Kidney tubule cell (primary cell): ENCODE measurements at places on chromosomes 3 and 15.

DNA sequence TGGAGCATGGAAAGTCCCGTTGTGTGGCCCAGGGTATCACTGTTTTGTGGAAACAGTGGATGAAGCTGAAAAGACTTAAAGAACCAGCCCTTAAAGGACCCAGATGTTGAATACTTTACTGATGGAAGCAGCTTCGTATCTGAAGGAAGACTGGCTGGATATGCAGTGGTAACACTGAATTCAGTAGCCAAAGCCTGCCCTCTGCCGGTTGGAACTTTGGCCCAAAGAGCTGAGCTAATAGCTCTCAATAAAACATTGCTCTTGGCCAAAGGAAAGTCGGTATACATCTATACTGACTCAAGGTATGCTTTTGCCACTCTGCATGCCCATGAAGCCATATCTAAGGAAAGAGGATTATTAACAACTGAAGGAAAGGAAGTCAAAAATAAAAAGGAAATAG, 885.4 kb downstream of the PDCD6IP start:
- DNase-seq: peak; percentile 48

DNA sequence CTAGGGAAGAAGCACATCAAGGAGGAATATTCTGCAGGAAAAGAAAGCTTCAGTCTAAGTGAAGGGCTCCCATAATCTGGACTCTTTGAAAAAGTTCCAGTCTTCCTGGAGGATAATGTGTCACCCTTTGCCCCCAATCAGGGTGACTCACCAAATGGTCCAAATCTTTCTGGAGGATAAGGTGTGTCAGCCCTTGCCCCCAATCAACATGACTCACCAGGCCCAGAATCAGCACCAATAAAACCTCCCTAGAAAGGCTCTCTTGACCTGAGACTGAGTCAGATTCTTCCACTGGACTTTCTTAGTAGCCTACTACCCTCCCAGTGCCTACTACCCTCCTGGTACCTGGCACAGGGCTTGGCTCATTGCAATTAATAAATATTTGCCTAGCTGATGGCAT, 9.5 kb upstream of the ARL14 start:
- peak; percentile 94 for DNase-seq

DNA sequence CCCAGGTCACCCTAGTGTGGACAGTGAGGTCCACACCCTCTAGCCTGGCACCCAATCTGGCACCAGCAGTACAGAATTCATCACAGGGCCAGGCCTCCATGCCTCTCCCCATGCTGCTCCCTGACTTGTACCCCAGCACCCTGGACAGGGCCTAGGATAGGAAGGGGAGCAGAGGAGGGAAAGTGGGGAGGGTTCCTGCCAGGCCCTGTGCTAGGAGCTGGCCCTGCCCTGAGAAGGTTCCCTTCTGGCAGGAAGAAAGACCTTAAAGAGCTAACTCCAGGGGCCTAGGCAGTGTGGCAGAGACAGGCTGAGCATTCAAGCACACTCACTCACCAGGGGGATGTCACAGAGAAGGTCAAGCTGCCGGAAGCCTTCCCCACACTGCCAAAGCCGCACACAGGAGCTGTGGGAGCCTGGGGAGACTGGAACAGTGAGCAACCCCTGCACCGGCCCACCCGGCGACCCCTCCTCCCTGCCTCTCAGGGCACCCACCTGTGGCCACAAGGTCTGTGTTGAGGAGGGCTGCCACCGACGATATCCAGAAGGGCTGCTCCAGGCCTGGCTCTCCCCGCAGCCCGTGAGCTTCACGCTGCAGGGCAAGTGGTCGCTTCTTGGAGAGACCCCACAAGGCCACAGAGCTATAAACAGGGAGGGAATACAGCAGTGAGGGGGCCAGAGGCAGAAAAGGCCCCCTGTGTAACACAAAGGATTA, 7.4 kb downstream of the RRP9 start:
- no peak for DNase-seq

GRCh38 chr3:130490241-130490640, 26.7 kb upstream of the COL6A6 start:
- no peak for DNase-seq

DNA sequence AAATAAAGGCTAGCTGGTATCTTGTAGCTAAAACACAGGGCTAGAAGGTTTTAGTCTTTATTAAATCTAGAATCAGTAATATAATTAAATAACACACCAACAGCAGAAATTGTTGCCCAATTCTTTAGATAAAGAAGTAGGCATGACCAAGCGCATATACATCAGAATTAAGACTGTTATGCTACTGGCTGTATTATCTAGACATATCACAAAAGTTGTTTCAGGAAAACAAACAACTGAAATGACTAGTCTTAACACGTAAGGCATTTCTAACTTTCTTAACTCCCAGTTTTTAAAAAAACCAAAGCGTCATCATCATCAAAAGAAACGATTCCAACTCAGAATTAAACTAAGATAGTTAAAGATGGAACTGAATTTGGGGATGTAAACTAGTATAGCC, 55.4 kb downstream of the EMC4 start:
- DNase-seq: no peak

DNA sequence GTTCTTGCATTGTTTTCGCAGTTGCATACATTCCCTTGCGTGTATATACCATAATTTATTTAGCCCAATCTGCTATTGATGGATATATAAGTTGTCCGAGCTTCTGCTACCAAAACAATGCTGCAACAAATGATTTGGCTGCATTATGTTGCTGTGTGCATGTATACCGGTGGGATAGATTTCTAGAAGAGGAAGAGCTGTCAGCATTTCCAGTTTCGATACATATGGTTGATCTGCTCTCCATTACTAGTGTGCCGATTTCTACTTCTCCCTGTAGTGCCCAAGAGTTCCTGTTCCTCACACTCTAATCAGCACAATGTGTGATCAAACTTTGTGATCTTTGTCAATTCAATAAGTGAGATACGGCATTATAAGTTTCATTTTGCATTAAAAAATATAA, 92.8 kb upstream of the NMNAT3 start:
- DNase-seq: no peak

- DNase-seq: peak; percentile 26
These were observed 40.5 kb downstream of the FEZF2 start for GRCh38 chr3:62332835-62333244.

- DNase-seq: peak; percentile 46
These were observed 26.8 kb upstream of the OCA2 start for GRCh38 chr15:28125673-28126651.

DNA sequence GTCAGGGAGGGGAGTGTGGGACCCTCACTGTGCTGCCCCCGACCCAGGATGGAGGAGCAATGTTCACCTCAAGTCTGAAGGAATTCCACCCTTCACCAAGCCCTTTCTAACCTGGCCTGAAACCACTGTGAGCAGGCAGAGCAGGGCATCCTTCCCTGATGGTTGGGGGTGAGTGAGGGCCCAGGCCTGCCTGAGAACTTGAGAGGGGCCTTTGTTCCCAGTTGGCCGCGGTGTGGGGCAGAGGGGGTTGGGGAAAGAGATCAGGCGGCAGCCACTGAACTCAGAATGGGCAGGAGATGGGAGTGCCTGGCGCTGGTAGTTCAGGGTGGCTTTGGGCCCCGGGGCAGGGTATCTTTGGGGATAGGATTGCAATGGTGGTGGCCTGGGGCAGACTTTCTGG, 103.5 kb upstream of the RPL32 start:
- no peak for DNase-seq

DNA sequence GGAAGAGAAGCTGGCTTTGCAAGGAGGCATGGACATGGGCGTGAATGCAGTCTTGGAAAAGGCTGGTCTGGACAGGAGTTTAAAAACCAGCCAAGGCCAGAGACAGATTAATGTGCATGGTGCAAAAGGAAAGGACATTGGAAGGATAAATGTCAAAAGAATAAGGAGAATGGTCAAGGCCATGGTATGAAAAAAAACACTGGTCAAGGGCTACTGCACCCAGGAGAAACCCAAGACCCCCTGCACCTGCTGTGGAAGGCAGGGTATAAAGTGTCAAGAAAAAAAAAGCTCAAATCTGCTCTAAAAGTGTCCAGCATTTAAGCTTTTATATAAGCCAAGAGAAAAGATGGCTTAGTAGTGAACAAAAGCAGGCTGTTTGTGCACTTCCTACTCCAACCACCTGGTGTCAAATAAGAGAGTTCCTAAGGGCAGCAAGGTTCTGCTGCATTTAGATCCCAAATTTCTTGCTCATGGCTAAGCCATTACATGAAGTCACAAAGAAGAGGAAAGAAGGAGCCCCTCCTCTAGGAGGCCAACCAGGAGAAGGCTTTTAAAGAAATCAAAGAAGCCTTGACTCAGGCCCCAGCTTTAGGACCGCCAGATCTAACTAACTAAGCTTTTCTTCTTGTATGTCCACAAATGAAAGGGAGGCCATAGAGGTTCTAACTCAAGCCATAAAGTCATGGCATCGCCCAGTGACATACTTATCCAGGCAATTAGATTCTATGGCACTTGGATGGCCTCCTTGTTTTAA, 16.9 kb downstream of the CCR4 start:
- no peak for DNase-seq

- DNase-seq: no peak
These were observed 55.3 kb upstream of the CD47 start for GRCh38 chr3:108146139-108146538.

DNA sequence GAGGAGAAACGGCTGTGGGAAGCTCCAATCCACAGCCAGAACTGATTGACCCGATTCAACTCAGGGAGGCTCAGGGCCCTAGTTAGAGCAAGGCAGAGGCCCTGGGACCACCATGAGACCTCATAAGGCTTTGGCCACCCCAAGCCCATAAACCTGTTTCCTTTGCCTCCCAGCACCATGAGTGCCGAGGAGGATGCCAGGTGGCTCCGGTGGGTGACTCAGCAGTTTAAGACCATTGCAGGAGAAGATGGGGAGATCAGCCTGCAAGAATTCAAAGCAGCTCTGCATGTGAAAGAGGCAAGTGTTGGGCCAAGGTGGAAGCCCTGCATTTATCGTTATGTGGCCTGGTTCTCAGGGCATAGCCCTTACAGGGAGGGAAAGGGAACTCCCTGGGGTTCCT, 11.9 kb downstream of the NOX5 start:
- no peak for DNase-seq

DNA sequence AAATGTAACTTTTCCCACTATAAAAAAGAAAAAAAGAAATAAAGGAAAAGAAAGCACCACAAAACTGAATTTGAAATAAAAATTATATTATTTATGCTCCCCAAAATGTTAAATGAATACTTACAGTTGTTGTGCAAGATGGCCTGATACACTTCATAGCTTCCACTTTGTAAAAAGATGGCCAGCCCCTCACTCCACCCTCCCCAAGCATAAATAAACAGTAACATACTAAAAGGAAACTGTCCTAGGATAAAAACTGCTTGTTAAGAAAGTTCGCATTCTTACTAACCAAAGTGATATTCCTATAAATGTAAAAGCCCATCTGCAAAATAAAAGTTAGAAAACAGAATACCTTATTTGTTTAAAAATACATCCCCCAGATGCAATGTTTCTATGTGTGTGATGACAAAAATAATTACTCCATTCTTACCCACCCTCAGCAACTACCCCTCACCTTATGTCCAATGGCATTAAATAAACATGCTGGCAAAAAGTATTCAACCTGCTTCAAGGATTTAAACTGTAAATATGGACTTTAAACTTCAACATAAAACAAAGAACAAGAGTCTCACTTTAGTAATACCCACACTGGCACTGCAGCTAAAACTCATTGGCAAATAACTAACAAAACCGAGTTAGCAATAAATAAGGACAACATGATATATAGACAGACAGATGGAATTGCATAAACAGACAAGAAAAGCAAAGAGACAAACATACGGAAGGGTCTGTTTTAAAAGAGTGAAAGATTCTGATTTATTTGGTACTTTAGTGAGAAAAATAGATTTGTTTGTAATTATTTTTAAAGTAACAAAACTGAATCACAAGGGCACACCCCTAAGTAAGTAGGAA, 47.7 kb downstream of the ZBTB20 start:
- DNase-seq: no peak

DNA sequence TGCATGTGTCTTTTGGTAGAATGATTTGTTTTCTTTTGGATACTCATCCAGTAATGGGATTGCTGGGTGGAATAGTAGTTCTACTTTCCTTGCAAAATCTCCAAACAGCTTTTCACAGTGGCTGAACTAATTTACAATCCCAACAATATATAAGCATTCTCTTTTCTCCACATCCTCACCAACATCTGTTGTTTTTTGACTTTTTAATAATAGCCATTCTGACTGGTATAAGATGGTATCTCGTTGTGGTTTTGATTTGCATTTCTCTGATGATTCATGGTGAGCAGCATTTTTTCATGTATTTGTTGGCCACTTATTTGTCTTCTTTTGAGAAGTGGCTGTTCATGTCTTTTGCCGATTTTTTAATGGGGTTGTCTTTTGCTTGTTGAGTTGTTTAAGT, 55.8 kb downstream of the ST8SIA2 start:
- peak; percentile 32 for DNase-seq

DNA sequence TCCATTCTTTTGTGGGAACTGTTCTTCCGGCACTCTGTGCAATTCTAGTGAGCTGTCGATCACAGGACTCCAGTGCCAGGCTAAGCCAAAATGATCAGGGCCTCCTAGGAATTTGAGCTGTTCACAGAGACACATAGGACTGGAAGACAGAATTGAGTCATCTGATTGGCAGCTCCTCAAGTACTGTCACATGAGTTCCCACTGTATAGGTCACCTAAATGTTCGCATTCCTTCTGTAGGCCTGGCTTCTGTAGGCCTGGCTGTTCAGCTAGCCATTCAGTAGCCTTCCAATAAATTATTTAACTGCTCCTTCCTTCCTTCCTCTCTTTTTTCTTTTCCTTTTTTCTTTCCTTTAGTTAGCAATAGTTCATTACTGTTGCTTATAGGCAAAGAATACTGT, 4.3 kb downstream of the PROS1 start:
- DNase-seq: peak; percentile 87

DNA sequence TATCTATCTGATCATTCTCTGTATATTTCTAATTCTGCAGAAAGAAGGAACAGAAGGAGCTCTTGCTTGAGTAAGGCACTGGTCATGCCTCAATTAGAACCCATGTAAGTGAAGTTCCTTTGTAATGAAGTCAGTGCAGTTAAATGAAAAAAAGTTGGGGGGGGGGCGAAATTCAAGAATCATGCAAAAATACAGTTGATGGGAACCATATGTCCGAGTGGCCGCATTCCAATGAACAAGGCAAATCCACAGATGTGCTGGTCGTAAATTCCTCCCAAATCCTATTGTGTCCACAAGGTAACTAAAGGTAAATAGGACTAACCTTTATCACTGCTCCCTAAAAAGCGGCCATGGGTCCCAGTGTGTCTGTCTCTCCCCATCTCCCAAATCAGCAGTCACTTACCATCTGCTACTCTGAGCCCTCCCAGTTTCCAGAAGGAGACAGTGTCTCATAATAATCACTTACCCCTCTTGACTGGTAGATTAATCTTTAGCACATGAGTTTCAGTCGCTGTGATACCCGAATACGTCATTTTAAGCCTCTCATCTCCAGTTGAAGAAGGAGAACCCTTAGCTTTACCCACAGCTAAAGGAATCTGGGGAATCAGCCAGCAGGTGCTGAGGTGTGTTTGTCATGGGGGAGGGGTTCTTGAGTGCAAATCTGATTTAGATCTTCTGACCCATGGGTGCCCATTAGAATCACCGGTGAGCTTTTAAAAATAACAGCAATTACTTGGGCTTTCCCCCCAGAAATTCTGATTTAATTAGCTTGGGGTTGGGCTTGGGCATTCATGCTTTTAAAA, 56.3 kb upstream of the EPHB3 start:
- no peak for DNase-seq

GRCh38 chr3:66592016-66592761, 91.4 kb upstream of the LRIG1 start:
- no peak for DNase-seq

GRCh38 chr3:192307631-192308030, 419.7 kb downstream of the FGF12 start:
- DNase-seq: no peak

GRCh38 chr3:128207951-128208350, 54.7 kb downstream of the EEFSEC start:
- DNase-seq: no peak

- peak; percentile 34 for DNase-seq
These were observed 28.9 kb downstream of the PDCD10 start for GRCh38 chr3:167705840-167706239.
